ENCODE measurements at places on chromosomes 5 and 9.

- no peak for DNase-seq
Observed at GRCh38 chr9:35035851-35036701, 36.3 kb downstream of the VCP start.

- DNase-seq = no peak
Observed at GRCh38 chr9:87193925-87194868, 246.9 kb upstream of the GAS1 start.

- no peak for DNase-seq
Observed at GRCh38 chr5:39116344-39117170, 42.4 kb upstream of the RICTOR start.

DNA sequence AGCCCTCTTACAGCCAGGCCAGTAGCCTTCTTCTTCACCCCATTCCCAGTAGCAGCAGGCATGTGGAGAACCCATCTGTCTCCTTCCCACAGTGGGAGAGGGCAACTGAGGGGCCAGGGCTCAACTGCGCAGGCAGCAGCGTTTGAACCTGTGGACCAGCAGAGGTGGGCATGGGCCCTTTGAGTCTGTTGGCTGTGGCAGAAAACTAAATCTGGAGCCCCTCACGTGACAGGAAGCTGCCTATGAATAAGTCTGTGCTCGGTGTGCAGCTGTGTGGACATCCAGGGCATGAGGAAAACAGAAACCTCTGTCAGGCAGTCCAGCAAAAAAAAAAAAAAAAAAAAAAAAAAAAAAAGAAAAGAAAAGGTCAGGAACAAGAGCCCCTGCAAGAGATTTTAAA lies 189.2 kb upstream of the NR3C1 start:
- DNase-seq = no peak

DNA sequence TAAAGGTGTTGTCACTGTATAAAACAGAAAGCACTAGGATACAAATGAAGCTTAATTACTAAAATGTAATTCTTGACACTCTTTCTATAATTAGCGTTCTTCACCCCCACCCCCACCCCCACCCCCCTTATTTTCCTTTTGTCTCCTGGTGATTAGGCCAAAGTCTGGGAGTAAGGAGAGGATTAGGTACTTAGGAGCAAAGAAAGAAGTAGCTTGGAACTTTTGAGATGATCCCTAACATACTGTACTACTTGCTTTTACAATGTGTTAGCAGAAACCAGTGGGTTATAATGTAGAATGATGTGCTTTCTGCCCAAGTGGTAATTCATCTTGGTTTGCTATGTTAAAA lies 43.8 kb downstream of the NDFIP1 start:
- no peak for DNase-seq

DNA sequence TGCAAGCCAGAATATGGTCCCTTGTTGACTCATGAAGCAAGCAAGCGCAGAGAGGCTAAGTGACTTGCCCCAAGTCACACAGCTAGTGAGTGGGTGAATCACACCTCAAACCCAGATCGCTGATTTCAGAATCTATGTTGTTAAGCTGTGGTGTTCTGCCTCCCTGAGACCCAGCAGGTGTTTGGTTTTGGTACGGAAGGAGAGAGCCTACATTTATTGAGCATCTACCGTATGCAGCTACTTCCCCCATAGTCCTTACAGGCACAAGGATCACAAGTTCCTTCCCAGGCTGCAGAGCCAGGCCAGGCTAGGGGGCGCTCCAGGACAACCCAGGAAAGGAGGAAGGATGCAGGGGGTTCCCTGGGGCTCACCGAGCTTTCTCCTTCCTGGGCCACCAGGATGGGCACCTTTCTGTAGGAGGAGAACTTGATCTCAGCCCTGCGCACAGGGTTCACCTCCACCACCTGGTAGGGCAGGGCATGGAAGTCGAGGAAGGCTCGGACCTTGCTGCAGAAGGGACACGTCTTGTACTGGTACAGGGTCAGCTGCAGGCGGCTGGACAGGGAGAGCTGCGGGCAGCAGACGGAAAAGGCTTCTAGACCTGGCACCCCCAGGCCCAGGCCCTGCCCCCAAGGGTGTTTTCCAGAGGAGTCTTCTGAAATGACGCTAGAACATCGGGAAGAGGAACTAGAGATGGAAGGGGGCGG lies 2.5 kb downstream of the PTGES2 start:
- DNase-seq = no peak

- no peak for DNase-seq
Observed at GRCh38 chr5:93294996-93295395, 286.0 kb downstream of the NR2F1-AS1 start.

DNA sequence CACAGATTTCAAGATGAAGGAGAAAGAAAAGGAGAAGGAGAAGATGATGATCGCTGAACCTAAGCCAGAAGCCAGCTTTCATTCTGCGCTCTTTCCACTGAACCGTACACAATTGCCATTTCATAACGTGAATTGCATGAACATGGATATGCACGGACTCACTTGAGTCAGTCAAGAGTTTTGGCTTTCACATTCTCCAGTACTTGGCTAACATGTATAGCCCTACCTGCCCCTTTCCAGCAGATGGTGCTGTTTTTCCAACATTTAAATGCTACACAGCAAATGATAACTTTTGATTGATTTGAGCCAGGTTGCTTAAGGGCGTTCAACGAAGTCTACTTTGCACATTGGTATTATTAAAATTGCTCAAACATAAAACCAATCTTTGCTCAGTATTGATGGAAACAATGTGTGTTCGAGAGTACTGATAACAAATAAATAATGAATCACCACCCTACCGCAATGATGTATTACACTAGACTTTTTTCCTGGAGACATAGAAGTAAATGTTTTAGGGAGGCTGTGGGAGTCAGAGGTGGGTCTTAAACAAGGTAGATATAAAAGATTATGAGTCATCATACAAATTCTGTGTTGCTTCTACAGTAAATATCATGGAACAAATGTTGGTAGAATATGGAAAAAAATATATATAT lies 196.4 kb downstream of the TRPM3 start:
- DNase-seq = no peak

- DNase-seq = no peak
Observed at GRCh38 chr5:174482607-174483024, 241.8 kb upstream of the MSX2 start.

- no peak for DNase-seq
Observed at GRCh38 chr9:114616684-114617520, 5.8 kb downstream of the TMEM268 start.

- DNase-seq = no peak
Observed at GRCh38 chr5:43429706-43430105, 17.5 kb upstream of the CCL28 start.

DNA sequence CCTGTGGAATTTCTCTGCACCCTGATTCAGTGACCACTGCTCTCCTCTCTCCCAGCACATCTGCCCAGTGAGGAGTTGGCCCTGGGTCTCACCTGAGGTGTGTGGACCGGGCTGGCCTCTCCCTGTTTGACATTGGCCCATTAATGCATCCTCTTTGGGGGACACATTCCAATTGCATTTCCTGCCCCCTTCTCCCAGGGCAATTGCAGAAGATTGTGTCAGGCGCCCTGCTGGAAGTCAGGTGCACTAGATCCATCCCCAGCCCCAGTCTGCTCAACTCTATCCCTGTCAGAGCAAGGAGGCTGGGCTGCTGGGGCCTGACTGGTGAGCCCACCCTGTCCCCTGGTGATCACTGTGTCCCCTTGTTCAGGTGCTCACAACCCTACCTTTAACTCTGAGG lies 84.5 kb downstream of the LMX1B start:
- no peak for DNase-seq

DNA sequence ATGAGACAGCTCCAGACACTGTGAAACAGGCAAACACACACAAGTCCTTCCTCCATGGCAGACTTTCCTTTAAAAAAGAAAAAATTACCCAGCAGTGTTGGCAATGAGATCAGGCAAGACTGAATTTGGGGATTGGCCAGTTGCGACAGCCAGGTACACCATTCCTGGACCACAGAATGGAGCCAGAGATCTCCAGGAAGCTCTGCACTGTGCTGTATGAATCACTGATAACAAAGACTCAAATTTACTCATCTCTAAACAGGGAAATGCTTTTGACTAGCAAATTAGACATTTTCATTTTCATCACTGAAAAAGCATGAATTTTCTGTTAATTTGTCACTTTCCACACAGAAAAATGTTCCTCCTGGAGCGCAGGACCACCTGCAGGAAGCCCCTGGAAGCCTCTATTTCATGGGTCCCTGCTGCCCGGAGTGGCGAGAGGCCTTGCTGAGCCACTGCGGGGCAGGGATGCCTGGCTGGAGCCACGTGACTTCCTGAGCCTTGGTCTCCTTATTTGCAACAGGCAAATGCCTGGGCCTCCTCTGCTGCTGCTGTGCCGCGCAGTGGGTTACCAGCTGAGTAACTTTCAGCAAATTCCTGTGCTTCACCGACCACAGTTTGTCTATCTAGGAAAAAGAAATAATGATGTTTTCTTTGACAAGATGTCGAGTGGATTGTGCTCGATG lies 185.9 kb upstream of the ZNF618 start:
- no peak for DNase-seq

DNA sequence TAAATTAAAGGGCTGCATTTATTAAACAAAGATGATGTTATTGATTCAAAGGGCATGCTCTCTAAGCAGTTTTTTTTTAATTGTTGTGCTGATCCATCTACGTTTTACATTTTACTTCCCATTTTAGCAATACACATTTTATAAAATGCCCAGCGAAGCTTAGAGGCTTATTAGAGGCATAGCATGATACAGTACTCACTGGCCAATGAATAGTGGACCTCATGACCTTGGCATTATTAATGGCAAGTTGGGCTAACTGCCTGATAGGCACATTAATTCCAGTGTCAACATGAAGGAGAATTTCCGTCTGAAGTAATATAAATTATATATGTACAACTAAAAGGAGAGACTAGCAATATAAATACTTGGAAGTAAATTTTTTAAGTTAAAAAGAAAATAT lies 837.2 kb downstream of the EFNA5 start:
- no peak for DNase-seq

DNA sequence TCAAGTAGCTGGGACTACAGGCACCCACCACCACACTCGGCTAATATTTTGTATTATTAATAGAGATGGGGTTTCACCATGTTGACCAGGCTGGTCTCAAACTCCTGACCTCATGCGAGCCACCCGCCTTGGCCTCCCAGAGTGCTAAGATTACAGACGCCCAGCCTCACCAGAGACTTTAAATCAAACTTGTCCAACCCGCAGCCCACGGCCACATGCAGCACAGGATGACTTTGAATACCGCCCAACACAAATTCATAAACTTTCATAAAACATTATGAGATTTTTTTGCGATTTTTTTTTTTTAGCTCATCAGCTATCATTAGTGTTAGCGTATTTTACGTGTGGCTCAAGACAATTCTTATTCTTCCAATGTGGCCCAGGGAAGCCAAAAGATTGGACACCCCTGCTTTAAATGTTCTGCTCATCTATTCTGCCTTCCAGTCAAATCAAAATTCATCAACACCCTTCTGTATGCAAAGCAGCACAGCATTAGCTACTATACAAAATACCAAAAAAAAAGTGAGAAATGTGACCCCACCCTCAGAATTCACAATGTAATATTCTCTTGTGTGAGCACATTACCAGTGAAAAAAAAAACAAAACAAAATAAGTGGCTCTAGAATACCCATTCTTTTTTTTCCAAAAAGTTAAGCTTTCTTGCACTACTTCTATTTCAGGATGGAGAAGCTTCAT lies 42.7 kb upstream of the CDC42SE2 start:
- DNase-seq = no peak

- DNase-seq = no peak
Observed at GRCh38 chr5:9194509-9194908, 351.4 kb downstream of the SEMA5A start.

DNA sequence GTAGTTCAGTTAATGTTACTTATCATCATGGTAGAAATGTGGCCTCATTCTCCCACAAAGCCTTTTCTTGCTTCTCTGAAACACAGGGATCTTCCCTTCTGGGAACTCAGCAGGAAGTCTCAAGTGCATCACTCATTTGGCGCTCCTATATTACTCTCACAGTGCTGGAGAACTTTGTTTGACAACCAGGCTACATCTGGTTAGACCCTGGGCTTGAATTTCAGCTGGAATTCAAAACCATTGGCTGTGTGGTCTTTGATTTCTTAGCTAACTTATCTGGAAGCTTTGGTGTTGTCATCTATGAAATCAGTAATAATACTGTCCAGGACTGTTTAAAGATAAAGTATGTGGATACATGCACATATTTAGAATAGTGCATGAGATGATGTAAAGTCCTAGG lies 1777.1 kb downstream of the MAT2B start:
- DNase-seq = no peak

DNA sequence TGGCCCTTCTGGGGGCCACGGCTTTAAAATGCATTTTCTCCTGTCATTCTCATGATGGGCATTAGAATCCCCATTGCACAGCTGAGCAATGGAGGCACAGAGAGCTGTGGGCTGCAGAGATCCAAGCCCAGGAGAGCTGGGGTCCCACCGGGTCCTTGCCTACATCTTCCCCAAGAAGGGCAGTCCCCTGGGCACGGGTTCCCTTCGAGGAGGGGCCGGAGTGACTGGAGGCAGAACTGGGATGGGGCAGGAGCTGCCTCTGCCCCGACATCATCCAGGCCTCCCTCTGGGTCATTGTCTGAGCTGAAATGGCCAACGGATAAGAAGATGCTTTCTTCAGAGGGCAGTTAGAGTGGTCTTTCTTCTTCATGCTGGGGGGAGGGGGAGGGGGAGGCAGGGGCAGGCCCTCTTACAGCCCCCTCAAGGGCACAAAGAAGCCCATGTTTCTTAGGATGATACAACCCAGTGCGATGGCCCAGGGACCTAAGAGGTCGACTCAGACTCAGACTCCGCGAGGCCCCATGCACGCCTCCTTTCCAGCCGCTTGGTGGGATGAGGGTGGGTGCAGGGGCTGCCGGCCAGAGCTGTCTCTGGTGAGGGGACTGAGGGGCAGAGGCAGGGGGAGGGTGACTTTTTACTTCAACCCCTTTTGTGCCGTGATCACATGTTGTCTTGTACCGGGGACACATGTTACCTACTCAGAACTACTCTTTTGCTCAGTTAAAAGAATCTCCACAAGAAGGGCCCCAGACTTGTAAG lies 112.4 kb upstream of the IRX2 start:
- no peak for DNase-seq

- DNase-seq = no peak
Observed at GRCh38 chr5:181221792-181222629, 1.1 kb upstream of the TRIM41 start.

GRCh38 chr5:117701062-117701461 lies 1126.4 kb upstream of the SEMA6A start:
- no peak for DNase-seq

- DNase-seq = no peak
Observed at GRCh38 chr9:134575103-134575900, 66.3 kb upstream of the COL5A1 start.

- DNase-seq = no peak
Observed at GRCh38 chr5:157236423-157236822, 29.5 kb upstream of the CYFIP2 start.

GRCh38 chr9:134847752-134848432 lies 32.7 kb upstream of the FCN2 start:
- DNase-seq = no peak

All from GOT3 (cell line).